Stimulated activated CD4-positive, alpha-beta T cell treated with anti-CD3 and anti-CD28 coated beads, TNF-alpha, amount 100 ng/mL, for 1 hour (primary cell): ENCODE measurements at places on chromosomes 2 and 18.

DNA sequence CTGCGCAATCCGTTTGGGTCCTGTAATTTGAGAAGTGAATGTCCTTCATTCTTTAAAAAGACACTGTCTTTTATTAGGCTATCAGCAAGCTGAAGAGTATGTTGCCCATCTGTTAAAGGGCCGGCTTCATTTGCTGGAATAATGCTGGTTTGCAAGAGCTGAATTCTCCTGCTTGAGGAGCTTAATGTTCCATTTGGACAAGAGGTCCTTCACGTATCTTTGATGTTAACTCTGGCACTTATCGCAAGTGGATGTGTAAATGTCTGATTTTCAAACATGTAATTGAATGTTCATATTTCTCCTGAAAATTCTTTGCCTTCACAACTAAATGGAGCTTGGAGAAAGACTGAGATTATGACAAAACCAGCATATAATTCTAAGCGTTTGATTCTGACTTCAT lies 280.8 kb upstream of the NRP2 start:
- no peak for DNase-seq

- no peak for DNase-seq
Measured at GRCh38 chr18:48728204-48728833, 189.5 kb downstream of the CTIF start.

GRCh38 chr2:11622611-11623010 lies 47.4 kb downstream of the NTSR2 start:
- no peak for DNase-seq

DNA sequence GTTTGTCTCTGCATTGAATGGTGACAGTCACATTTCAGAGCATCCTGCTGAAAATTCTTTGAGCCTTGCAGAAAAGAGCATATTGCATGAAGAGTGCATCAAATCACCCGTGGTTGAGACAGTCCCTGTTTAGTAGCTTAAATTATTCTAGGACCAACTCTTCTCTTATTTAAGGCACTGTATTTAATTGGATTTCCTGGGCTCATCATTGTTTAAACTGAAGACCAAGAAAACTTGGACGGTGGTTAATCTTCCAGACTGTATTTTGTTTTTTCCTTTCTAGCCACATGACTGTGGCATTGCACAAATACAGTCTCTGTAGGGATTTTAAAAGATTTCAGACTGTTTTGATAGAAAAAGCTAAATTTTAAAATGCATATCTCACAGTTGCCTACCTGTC lies 114.4 kb downstream of the GALNT3 start:
- no peak for DNase-seq

DNA sequence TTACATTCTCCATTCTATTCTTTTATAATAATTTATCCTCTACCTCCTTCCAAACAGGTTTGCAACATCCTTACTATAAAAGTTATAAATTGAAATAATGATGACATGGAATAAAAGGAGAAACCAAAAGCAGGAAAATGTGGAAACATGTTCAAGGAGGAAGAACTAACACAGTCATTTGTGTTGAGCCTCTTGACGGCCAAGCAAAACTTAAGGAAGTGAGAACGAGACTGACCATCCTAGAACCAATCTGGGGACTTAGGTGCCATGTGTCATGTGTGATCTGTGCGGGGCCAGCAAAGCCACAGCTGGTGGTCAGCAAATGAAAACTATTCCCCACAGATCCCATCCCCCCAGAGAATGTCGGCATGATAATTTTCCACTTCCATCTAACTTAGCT lies 25.6 kb upstream of the FAM124B start:
- no peak for DNase-seq

DNA sequence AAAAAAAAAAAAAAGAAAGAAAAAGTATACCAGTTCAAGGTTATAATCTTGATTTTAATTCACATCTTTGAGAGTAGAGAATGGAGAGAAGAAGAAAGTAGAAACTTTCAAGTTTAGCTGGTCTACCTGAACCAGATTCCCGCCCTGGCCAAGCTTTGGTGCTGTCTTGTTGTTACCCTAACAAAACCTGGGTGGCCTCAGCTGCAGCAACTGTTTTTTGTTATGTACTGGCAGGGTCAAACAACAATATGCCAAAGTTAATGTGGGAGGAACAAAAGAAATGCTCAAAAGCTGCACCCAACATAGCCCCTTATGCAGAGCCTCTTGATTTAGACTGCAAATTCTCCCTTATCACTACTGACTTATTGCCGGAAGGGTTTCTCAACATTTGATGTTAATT lies 165.3 kb upstream of the TFPI start:
- DNase-seq: no peak

DNA sequence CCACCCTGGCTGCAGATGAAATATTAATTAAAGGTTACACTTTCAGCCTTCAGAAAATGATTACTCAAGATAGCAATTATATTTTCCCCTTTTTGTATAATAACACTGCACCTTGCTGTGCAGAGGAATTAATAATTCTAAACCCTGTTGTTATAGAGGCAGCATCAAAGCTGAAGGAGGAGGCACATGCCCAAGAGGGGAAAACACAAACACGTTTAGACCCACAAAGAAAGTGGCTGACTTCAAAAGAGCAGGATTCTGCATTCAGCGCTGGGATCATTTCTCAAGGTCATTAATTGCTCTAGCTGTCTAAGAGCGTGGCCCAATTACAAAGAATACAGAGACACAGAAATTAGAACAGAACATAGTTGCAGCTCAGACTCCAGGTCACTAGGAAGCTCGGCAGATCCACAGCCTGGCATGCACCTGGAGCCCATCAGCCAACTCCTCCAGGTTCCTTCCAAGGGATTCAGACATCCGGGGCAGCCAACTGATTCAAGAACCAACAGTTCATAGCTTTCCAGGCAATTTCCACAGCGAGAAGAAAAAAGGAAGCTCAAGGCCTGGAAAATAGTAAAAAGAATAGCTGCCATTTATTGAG lies 102.3 kb upstream of the ID2 start:
- DNase-seq: no peak

DNA sequence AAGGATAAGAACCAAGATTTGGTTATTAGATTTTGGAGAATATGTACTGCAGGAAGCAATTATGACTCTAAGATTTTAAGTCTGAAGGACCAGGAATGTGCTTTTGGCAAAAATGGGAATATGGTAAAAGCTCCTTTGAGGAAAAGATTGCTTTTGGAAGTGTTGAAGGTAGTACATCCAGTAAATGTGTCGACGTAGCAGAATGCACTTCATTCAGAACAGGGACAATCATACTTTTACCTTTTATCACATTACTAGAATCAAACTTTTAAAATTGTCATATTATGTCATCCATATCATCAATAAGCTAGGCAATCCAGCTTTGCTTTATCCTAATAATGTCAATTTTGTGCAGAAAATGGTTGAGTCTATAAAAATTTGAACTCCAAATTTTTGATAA lies 74.3 kb upstream of the MSTN start:
- no peak for DNase-seq

- DNase-seq: no peak
Measured at GRCh38 chr2:145748927-145749326, 1229.0 kb upstream of the ZEB2 start.

- DNase-seq: no peak
Measured at GRCh38 chr2:6623746-6624145, 242.0 kb downstream of the CMPK2 start.

- no peak for DNase-seq
Measured at GRCh38 chr2:47617028-47617427, 165.9 kb upstream of the MSH6 start.

DNA sequence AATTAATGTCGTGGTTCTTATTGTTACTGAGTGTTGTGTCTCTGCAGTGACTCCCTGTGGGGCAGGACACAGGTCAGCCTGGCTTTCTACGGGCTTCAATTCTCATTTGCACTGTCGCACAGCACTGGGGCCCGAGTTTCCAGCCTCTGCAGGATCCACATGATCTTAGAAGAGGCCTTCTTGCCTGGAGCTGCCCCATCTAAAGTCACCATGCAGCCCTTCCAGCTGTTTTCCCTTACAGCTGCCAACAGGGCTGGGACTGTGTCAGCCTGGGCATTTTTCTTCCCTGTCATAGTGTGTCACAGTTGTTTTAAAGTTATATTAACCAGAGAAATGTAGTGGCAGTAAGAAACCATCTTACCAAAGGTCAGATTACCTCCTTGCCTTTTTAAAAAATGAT lies 27.0 kb downstream of the FHL2 start:
- DNase-seq: no peak

DNA sequence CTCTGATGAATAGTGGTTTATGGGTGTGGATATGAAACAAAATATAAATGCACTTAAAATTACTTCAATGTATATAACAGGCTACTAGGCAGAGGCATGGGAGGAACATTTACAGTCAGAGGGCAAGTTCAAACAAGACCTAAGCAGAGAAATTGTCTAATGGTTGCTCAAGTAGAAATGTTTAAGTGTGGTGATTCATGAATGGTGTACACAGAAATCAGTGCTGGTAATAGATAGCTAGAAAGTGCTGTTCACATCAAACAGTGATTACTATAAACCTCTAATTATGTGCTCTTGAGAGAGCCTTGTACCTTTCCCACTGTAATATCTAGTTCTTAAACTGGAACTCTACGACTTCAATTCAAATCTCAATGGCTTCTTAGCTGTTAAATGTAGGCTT lies 485.1 kb downstream of the NRXN1 start:
- DNase-seq: no peak

DNA sequence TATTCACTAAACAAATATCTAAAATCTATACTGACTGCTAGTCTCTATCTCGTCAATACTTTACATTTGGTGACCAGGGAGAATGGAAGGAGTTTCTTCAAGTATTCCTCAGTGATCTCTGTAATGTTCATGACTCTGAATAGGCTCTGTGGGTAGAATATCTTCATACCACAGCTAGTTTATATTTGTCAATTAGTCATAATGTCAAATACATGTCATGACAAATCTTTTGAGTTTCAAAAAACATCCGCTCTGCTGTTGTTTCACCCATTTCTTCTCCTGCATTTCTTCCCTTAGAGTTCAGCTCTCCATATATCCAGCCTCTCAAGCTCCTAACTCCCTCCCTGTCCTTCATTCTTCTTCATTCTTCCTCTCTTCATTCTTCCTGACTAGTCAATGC lies 206.5 kb upstream of the FANCL start:
- DNase-seq: no peak

GRCh38 chr18:10330428-10330827 lies 124.0 kb upstream of the APCDD1 start:
- DNase-seq: no peak

DNA sequence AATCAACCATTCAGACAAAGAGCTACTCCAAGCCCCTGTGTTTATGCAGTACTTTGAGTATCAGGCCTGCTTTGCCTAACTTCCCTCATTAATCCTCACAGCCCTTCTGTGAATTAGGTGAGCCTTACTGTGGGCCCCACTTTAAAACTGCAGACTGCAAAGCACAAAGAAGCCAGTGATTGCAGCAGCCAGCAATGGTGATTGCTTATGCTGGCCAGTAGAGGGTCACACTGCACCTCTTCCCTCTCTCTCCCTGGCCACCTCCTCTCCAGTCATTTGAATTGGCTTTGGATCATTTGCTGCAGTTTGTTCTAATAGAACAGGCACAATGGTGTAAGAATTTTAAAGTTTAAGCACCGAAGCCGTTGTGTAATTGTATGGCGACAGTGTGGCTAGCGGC lies 229.9 kb downstream of the AGPS start:
- DNase-seq: no peak

DNA sequence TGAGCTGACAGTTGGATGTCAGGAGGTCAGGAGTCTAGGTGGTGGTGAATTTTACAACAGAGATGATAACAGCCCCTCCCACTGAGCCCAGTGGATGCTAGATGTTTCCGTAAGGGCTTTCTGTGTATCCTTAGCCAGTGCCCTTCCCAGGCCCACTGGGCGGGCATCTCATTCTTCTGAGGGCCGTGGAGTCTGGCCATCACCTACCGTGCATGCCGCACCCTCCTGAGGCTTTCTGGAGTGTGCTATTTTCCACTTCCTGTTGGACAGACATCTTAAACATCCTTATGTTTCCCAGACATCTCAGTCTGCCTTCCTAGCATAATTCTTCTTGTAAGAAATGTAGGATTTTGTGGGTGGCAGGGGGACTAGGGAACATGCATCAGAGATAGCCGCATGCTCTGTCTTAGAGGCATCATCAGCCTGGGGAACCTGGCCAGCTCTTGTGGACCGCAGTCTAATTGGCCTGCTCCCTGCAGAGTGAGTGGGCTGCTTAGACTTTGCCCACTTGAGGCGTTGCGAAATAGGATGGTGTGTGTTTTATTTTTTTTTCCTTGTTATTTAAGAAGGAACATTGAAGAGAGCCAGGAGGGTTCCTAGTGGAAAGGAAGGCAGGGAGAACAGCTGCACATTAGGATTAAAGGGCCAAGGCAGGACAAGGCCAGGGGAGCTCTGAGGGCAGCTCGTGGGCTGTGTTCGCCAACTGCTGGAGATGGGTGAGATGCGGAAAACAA lies 135.8 kb downstream of the SH3RF3 start:
- DNase-seq: no peak

GRCh38 chr2:7115906-7116305 lies 198.7 kb downstream of the RNF144A start:
- no peak for DNase-seq

DNA sequence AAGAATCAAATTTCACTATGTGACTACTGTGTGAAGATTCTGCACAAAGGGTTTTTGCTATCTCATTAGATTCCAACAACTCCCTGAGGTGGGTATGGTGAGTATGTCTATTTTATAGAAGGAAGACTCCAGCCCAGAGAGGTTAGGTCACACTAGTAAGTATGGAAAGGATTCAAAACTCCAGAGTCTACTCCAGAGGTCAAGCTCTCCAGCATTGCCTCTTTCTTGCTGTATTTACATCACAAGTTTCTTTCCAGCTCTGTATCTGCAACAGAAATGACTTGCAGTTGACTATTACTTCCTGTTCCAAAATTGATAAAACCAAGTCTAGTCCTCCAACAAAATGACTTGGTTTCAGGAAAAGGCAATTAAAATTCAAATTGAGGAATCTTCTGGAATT lies 2.1 kb downstream of the COL4A4 start:
- no peak for DNase-seq

GRCh38 chr18:31380912-31381311 lies 4.3 kb downstream of the DSG4 start:
- no peak for DNase-seq

DNA sequence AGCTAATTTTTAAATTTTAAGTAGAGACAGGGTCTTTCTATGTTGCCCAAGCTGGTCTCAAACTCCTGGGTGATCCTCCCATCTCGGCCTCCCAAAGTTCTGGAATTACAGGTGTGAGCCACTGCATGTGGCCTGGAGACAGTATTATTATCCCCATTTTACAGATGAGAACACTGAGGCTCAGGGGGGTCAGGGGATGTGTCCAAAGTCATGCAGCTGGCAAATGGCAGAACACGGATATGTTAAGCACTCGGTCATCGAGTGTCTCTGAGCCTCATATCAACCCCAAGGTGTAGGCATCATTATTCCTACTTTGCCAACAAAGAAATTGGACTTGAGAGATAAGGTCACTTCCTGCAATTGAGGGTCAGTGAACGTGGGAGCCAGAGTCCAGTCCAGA lies 12.6 kb downstream of the KCNK3 start:
- DNase-seq: no peak

DNA sequence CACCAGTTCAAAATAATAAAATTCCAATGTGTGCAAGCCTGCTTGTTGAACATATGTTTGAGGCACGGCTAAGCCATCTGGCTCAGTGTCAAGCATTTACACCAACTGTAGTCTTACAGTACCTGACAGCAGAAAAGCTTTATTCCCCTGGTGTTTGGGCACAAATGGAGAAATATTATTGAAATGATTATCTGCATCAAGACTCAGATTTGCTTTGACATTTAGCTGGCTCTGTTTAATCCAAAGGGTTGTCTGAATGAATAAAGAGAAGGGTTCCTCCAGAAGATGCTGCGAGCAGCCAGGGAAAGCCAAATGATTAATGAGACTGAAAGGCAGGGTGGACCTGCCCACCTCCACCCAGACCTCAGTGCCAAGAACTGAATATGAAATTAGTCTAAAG lies 393.2 kb upstream of the GALNT5 start:
- no peak for DNase-seq
